ENCODE measurements at places on chromosomes 2 and 18.

GRCh38 chr2:225668606-225669266 lies 269.2 kb downstream of the NYAP2 start:
- peak; percentile 73 for DNase-seq

GRCh38 chr2:197198890-197199289 lies 111.7 kb downstream of the ANKRD44 start:
- DNase-seq: peak; percentile 47

GRCh38 chr2:98240786-98241398 lies 105.4 kb upstream of the CNGA3 start:
- no peak for DNase-seq

DNA sequence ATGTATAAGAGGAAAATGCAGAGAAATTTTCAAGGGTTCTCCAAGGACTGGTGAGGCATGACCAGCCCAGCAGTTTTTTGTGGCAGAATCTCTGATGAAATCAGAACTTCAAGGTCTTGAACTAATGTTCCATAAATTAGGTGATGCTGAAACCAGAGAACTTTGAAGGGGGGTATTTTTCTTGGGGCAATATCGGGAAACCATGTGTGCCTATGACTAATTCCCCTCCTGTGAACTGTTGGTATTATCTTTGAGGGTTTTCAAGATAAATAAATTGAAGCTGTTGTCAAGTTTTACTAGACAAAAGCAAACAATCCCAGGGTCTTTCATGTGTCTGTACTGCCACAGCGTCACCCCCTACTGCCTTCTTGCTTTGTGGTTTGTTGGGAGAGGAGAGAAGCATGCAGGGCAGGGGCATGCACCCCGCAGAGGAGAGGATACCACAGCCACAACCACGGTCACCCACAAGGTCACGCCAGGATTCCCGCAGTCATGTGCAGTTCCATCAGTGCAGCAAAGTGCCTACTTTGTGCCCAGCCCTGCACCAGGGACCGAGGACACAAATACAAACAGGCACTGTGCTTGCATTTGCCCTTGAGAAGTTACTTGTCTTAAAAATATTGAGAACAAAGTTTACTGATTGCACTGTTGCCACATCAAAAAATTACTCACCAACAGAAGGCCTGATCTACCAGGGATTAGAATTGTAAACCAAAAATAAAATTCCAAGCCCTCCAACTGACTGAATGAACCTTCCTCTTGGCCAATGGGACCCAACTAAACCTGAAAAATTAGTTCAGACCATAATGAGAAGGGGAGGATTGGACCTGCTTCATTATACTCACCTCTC lies 413.3 kb upstream of the TRIB2 start:
- DNase-seq: no peak

DNA sequence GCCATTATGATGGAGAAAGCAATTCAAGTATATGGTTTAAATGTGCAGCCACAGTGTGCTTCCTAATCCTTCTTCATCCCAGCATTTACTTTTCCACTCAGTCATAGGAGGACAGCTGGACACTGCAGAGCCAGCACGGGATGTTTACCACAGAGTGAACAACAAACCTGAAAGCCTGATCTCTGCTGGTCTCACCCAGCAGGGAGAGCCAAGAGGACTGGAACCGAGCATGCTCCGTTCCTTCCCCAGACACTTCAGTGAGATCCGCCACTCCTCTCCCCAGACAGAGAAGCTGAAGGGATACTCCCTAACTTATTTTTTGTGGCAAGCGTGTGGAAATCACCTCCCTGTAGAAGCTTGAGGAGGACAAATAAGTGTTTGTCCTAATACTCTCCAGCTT lies 23.2 kb upstream of the GORASP2 start:
- DNase-seq: no peak

DNA sequence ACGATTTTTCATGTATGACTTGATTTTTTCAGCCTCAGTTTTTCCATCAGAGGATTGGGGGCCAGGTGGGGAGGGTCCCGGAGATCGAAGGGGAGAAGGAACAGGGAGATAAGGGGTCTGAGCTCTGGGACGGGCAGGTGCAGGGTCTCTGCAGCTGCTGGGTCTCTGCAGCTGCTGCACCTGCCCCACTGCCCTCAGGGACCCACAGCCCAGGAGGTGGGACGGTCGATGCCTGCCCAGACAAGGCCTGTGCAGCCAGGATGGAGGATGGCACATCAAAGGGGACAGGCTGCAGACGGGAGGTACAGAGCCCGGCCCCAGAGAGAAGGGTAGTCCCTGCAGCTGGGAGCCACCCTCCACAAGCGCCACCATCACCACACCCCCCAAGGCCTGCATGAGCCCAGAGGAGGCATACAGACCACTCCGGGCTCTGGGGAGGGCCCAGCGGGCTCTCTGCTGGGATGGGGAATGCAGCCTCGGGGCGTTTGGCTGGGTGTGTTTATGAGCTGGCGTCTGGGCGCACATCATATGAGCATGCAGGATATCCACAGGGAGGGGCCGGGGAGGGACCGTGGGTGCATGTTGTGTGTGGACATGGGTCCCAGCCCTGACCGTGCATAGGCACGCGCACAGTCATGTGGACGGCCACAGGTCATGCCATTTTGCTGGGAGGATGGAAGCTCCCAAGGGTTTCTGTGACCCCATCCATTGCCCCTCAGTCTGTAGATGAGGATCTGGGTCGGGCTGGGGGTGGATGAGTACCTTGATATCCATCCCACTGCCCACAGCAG lies 34.9 kb upstream of the GPC1 start:
- DNase-seq: no peak

DNA sequence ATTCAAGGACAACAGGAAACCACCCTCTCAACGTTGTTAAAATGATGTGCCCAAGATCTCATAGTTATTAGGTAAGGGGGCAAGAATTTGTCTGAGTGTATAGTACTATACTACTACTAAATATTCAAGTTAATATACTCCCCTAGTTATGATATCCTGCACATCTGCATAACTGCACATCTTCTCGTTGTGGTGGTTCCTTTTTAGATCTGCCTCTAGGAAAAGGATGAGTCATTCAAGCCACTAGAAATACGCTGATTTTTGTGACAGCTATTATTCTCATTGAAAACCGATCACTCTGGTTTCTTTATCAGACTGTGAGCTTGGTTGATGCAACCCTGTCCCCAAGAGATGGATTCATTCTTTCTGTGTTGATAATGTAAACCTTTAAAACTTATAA lies 1067.0 kb upstream of the FANCL start:
- DNase-seq: no peak

GRCh38 chr2:42457011-42457410 lies 36.8 kb downstream of the KCNG3 start:
- no peak for DNase-seq

- DNase-seq: no peak
Measured at GRCh38 chr18:21629089-21629832, 17.1 kb downstream of the SNRPD1 start.

Measured in muscle of leg (tissue), 16 donors.